ENCODE measurements at places on chromosomes 11 and 22.

DNA sequence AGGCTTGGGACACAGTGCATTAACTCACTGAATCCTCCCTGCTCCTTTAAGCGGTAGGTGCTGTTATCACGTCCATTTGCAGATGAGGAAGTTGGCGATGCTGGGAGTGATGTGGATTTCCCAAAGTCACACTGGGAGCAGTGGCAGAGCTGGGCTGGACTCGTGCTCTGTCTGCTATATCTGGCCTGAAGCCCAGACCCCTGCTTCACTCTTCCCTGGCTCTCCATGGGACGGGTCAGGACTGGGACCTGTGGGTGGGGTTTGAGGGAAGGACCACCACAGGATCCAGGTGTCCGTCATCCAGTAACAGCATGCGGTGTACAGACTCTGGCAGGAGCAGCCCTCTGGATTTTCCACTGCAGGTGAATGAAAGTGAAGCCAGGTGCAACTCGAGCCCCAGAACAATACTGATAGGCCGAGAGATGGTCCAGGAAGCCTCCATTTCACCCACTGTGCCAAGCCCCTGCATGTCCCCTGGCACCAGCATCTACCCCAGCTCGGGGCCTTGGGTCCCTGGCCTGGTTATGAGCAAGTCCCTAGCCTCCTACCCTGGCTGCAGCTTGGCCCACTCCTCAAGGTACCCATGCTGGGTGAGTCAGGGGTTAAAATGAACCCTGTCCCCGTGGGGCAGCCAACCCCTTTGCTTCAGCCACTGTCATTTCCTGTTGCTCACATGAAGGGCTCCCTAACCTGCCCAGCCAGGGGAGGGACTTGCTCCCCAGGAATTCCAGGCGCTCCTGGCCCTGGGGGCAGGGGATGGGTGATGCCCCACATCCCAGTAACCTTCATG is 4.2 kb downstream of the USP2 start:
- no peak for DNase-seq

GRCh38 chr11:60332846-60333245 is 5.8 kb downstream of the MS4A6E start:
- no peak for DNase-seq

DNA sequence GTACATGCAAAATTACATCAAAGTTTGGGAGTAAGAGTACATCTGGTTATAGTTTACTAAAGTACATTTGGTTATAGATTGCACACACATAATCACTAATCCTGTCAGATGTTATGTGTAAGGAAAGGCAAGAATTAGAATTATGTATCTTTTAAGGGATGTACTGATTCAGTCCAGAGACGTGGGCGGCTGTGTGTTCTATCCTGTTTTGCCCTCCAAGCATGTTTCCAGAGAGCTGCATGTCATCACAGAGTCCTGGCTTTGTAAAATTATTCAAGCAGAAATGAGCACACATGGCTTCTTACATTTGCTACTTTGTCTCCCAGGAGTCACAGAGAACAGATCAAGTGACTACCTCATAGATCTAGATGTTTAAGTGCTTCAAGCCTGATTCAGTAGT is 33.2 kb upstream of the CEP126 start:
- no peak for DNase-seq

DNA sequence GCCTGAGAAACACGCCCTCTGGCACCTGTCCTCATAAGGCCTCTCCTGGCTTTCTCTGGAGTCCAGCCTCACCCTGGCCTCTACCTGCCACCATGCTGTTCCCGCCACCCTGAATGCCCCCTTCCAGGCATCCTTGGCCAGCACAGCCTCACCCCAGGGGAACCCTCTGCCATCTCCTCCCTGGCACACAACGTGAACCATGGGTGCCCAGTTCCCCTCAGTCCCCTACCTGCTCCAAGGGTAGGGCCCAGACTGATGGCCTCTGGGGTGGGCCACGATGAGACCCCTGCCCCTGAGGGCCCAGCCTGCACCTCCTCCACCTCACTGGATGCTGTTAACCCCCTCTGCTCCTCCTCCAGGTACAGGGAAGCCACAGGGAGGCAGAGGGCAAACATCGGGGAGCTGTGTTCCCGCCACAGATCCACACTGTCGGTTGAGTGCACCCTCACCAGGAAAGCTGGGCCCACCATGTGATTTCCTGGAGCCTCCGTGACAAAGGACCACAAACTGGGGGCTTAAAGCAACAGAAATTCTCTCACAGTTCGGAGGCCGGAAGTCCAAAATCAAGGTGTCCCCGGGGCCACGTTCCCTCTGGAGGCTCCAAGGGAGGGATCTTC is 169.6 kb downstream of the BRD1 start:
- no peak for DNase-seq

- no peak for DNase-seq
Measured at GRCh38 chr11:134668796-134669195, 256.8 kb upstream of the B3GAT1 start.

DNA sequence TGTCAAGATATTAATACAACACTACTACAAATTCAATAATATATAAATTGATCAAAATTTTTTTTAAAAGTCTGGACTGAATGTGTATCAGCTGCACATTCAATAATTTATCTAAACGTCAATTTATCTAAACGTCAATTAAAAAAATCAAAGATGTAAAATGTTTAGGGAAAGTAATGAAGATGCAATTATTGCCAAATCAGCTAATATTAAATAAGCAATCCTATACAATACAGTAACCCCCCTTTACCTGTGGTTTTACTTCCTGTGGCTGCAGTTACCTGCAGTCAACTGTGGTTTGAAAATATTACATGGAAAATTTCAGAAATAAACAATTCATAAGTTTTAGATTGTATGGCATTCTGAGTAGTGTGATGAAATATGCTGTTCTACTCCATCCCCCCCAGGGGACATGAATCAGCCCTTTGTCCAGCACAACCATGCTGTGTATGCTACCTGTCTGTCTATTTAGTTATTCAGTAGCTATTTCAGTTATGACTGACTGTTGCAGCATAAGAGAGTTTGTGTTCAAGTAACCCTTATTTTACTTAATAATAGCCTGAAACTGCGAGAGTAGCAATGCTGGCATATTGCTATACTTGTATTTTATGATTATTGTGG is 72.2 kb downstream of the CWF19L2 start:
- DNase-seq = no peak
